GOT3 (cell line): ENCODE measurements at places on chromosomes 12 and 14.

- DNase-seq, result no peak
Observed at GRCh38 chr12:21962236-21962635, 21.0 kb upstream of the ABCC9 start.

GRCh38 chr12:52432559-52433207, 1.5 kb downstream of the KRT75 start:
- no peak for DNase-seq

DNA sequence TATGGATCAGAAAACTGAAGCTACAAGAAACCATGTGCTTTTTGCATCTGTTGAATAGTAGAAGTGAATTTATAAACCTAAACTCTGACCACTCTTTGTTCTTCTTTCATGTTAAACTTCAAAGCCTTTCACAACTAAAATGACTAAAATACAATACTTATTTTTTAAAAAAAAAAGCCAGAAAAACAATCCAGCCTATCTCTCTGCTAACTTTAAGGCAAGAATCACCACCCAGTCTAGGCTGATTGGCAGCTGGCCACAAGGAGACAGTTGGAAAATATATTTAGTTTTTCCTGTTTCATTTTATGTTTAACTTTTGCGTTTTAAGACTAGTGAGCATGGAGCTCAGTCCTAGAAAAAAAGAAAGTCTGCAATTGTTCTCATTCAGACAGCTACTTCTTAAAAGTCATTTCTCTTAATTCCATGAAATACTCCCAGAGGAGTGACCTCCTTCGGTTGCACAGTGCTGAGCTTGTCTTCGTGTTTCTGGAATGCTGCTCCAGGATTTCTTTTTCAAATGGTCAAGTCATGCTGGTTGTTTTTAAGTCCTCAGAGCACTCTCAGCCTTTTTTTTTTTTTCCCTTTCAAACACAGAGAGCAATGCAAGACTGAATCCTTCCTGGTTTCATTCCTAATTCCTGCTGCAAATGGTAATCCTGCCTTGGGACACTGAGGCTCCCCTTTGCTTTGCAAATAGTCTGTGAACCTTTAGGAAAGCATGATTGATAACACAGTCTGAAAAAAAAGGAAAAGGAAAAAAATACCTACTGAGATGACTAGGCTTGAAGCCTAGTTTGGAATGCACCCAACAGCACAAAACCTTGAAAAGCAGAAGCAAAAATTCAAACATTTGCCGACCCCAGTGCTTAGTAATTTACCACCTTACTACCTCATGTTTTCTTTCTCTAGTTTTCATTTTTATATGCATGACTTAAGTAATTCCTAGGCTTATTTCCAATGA, 233.3 kb upstream of the DAAM1 start:
- DNase-seq, result no peak

DNA sequence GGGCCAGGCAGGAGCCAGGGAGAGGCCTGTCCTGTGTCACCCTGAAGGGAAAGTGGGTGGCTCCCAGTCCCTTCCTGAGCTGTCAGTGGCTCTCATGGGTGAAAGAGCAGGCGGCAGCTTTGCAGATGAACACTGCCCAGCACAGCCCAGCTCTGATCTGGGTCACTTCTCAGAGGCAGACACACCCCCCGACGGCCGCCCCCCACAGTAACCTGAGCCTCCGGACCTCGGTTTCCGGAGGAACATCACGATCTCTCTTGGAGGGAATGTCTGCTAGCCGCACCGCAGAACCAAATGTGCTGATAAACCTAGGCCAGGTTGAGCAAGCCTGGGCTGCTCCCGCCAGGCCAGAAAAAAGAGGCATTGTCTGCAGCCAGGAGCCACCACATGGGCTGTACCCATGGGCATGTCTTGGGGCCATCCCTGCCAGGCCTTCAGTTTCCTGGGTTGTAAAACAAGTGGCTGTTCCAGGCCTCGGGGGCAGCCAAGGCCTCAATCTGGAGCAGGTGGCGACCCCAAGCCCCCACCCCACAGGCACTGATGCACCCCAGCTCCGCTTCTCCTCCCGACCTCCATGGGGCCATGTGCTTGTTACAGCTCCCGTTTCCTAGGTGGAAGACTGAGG, 57.6 kb downstream of the NCOR2 start:
- DNase-seq, result no peak

GRCh38 chr12:96436366-96437170, 36.3 kb upstream of the CDK17 start:
- DNase-seq, result no peak

GRCh38 chr12:2826721-2827515, 7.9 kb downstream of the NRIP2 start:
- no peak for DNase-seq

GRCh38 chr12:104816845-104817503, 141.1 kb downstream of the SLC41A2 start:
- no peak for DNase-seq

DNA sequence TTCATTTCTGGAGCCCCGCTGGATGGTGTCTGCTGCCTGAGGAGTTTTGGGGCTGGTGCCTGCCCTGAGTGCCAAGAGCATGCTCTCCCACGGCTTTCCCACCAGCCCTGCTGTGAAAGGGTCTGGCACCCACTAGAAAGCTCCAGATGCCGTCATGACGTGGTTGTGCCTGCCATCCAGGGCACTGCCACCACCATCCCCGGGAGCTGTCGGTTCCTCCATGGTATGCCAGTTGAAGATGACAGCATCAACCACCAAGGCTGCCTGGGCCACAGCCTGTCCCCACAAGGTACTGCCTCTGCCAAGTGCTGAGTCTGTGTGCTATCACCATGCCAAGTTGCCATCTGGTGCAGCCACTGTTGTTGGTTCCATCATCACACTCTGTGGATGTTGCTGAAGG, 85.9 kb downstream of the TTC8 start:
- no peak for DNase-seq

- DNase-seq, result no peak
Observed at GRCh38 chr12:127548123-127548553, 718.8 kb upstream of the TMEM132C start.

- no peak for DNase-seq
Observed at GRCh38 chr12:49783917-49784676, 42.7 kb downstream of the TMBIM6 start.

DNA sequence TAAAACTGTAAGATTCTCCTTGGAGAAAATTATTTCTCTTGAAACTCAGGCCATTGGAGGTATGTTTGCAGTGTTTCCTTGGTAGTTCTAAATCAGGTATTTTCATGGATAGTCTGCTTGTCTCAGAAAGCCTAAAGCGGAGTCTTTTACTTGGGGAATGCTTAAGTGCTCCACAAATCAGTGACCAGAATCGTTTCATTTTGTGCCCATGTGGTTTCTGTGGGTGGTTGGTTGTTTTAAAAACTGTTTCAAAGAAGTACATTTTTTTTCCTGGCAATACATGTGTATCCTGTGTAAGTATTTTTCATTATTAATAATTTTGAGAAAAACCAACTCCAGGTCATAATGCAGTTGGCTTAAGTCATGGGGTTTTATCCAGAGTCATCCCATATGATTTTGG, 33.6 kb downstream of the CCDC91 start:
- no peak for DNase-seq

DNA sequence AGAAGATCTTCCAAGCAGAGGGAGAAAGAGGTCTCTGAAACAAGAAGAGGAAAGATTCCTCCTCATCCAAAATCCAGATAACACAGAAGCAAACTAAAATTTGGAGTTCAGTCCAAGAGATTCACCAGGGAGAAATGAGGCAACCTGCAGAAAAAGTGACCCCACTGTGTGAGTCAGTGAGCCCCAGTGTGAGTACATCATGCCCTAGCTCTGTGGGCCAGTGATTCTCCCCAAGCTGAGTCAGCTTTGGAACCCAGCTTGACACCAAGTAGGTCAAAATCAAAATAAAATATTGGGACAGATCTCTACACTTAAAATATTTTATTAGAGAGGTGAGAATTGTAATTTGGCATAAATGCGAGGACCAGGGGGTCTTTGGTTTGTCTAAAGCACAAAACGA, 17.2 kb downstream of the CLEC2B start:
- DNase-seq, result no peak

GRCh38 chr14:69850086-69850735, 29.0 kb upstream of the SMOC1 start:
- DNase-seq, result no peak

- no peak for DNase-seq
Observed at GRCh38 chr14:65006261-65006721, 19.6 kb downstream of the FNTB start.

DNA sequence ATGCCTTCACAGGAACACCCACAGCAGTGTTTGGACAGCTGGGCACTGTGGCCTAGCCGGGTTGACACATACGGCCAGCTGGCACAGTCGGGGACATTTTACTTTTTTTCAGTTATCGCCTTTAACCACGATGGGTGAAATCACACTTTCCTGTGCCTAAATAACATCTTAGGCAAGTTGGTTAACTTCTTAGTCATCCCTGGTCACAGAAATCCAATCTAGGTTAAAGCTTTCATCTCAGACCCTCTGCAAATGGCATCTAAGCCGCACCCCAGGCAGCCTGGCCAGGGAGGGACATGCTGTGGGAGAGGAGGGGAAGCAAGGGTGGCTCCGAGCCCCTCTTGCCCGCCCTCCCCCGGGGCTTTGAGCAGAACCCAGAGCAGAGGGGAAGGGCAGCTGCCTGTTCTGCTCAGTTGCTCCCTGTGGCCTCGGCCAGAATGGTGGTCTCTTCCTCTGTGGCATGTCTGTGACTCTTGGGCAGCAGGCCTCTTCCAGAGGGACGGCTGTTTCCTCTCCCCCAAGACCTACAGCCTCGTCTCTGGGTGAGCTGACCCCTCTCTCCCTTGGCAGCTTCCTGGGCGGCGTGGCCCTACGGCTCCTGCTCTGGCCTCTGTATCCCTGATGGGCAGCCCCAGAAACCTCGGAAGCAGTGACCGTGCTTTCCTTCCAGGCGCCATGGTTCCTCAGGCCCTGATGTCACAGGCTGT, 85.4 kb upstream of the DYNC1H1 start:
- no peak for DNase-seq

DNA sequence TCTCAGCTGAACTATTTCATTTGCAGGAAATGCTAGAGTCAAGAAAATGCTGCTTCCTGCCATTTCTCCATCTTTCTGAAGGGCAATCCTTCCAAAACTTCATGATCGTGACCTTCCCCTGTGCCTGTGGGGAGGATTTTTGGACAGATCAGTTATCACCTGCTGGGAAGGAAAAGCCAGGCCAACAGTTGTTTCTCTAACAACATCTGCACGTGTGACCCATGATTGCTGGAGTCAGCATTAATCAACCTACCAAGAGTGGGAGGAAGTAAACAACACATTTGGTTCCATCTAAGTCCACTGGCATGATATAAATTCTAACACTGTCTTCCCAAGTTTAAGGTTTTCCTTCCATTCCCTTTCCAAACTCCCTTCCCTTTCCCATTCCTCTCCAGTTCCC, 172.7 kb downstream of the APAF1 start:
- no peak for DNase-seq

GRCh38 chr12:132131952-132132351, 12.2 kb downstream of the DDX51 start:
- no peak for DNase-seq

DNA sequence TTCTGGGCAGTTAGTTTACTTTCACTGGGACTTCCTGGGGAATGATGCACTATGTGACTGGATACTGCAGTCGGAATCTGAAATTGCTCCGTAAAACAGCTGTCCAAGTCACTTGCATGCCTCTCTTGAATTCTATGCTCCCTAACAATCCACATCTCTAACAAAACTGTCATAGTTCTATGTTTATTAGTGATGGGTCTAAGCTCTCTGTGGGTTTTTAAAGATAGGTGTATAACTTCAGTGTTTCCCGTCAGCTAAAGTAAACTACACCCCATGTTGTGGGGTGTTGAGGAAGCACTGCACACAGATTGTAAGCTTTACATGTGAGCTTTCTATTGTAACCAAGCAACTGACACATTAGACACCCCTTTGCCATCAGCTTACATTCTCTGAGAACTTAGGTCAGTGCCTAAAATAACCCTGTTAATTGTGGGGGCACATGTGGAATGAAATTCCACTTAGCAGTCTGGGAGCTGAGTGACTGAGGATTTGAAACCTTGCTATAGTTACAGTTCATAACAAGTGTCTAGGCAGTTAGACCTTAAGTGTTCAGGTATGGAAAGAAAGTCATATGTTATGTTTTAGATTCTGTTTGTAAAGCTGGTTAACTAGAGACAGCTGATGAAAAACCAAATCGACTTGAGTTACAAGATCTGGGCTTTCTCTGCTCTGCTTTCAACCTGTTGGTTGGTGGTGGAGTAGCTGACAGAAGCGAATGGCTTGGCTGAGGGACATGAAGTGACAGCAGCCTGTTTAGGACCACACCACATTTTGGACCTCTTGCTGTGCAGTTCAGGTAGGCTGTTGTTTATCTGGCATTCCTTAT, 165.7 kb downstream of the AKAP6 start:
- no peak for DNase-seq

- DNase-seq, result peak; percentile 20
Observed at GRCh38 chr14:66507181-66507721, 696 bp upstream of the GPHN start.
